ENCODE measurements at places on chromosomes 3 and 15.

- no peak for DNase-seq
Observed at GRCh38 chr3:151999936-152000335, 126.5 kb downstream of the SUCNR1 start.

- DNase-seq: no peak
Observed at GRCh38 chr3:180720012-180720411, 40.7 kb upstream of the CCDC39 start.

DNA sequence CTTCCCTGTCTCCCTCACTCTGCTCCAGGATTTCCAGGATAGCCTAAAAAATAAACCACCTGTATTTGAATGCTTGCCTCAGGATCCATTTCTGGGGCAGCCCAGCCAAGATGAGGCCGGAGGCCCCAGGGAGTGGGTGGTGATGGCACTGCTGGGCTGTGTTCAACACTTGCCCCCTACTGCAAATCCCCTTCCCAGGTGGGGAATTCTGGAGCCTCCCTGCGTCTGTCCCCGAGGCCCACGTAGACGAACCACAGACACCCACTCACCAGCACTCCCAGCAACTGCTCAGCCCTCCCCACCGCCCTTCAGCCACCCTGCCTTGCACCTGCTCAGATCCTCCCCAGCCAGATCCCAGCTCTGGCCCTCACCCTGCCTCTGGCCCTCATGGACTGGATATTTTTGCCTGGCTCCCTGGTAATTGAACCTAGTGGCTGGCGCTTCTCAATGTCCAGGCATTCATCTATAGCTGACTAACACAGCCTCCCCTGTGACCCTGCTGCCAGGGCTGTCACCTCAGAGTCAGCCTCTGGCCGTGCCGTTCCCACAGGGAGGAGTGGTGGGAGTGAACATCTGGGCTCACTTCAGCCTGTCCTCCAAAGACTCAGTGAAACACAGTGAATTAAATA lies 17.1 kb upstream of the EPB42 start:
- DNase-seq: no peak

DNA sequence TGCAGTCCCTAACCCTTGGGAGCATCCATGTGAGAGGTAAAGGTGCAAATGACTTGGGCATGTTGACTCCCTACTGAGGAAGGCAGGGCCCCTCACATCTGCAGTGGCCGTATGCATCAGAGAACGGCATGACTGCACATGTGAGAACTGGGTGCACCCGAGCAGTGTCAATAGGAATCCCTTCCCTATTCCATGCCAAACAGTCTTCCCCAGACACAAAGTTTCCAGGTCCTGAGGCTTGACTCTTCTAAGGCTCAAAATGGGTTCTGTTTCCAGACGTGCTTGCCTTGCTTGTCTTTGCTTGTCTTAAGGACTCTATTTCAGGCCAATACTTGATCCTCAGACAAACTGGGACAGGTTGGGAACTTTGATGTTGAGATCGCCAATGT lies 20.5 kb upstream of the ANPEP start:
- no peak for DNase-seq

DNA sequence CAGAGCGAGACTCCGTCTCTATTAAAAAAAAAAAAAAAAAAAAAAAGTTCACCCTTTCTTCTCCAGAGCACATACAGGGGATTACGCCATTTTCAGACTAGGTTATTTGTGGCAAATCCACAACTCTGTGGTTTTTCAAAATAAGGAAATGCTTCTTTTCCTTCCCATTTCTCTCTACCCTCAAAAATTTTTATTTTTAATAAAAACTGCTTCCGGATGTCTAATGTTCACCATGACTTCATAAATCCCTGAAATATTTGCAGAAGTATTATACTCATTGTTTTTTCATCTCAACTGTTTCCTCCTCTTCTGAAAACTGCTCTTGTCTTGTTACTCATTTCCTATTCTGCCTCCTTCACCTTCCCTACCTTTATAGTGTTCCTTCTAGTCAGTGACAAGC lies 45.0 kb upstream of the SLC12A8 start:
- DNase-seq: no peak

GRCh38 chr3:47645551-47645950 lies 66.9 kb upstream of the CSPG5 start:
- no peak for DNase-seq

DNA sequence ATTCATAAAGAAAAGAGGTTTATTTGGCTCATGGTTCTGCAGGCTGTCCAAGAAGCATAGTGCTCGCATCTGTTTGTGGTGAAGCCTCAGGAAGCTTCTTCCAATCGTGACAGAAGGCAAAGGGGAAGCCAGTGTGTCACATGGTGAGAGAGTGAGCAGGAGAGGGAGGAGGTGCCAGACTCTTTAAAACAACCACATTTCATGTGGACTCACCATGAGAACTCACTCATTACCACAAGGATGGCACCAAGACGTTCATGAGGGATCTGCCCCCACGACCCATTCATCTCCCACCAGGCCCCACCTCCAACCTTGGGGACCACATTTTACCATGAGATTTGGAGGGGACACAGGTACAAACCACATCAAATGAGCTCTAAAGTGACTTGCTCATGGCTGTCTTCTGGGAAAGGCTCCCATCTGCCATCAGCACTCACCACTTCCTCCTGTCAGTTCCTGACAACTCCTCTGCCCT lies 327.3 kb upstream of the TLE3 start:
- DNase-seq: no peak

DNA sequence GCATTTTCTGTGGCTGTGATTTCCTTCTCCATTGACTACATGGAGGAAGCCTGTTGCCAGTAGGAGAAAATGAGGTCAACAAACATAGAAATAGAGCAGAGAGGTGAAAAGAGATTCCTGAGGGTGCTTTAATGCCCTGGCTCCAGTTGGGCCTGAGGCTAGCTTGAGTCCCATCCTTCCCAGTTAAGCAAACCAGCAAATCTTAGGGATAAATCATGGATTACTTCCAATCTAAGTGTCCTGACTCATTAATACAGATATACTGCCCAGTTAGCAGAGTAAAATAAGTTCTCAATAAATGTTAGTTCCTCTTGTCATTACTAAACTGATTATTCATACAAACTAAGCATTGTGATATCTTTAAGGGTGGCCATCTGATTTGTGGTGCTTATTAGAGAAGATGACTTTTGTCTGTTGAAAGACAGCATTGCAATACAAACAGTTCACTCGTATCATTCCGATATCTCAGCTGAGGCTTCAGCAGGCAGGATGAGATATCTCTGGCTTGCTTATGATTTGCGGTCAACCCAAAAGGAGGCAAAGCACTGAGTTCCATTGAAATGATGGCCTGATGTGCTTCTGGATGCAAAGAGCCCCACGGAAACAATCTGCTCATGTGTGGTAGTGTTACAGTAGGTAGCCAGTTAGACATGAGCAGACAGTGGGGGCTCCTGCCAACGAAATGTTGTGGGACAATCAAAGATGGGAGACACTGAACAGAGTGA lies 6.6 kb upstream of the STARD5 start:
- DNase-seq: no peak

GRCh38 chr3:127712461-127712860 lies 39.7 kb downstream of the ABTB1 start:
- DNase-seq: no peak

GRCh38 chr3:45980819-45981218 lies 14.8 kb downstream of the FYCO1 start:
- DNase-seq: no peak

GRCh38 chr3:155026999-155027591 lies 53.0 kb upstream of the MME start:
- DNase-seq: no peak

DNA sequence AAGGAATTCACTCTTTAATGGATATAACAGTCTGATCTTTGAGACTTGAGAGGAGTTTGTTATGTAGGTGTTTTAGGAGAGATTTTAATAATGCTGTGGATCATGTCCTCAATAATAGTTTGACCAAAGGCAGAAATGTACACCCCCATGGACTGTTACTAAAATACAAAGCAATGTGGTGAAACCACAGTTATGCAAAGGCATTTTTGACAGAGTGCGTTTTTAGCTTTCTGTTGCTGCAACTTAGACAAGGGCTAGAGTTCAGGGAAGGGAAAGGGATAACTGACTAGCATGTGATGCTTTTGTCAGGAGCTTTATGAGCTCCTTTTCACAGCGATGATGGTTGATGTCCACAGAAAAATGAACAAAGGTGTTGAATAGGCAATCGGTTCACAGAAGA lies 3.6 kb upstream of the STARD5 start:
- DNase-seq: no peak

GRCh38 chr3:145820170-145820569 lies 340.8 kb downstream of the PLOD2 start:
- DNase-seq: no peak

GRCh38 chr3:52173101-52173500 lies 18.9 kb upstream of the POC1A start:
- DNase-seq: no peak

DNA sequence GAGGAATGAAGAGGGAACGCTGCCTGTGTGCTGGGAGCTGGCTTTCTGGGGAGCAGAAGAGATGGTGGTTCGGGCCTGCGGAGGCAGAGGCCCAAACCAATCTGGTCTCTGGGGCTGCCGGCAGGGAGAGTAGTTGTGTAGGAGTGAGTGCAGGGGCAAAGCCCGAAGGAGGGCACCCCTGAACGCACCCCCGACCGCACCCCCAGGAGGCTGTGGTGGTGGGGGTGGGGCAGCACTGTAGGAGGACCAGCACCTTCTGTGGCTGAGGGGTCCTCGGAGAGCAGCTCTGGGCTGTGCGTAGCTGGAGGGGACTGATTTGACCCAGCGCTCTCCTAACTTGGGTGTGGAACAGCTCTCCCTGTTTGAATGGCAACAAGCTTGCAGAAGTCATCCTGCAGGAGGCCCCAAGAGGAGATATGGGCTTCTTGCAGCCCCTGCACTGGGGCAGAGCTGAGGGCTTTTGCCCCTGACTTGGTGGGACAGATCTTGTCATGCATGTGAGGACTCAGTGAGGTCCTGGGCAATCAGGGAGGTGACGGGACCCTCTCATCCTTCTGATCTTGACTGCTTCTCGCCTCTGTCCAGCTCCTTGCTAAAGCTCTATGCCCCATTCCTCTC lies 26.1 kb downstream of the C15orf39 start:
- DNase-seq: no peak

GRCh38 chr15:33242165-33242564 lies 47.7 kb upstream of the FMN1 start:
- no peak for DNase-seq

DNA sequence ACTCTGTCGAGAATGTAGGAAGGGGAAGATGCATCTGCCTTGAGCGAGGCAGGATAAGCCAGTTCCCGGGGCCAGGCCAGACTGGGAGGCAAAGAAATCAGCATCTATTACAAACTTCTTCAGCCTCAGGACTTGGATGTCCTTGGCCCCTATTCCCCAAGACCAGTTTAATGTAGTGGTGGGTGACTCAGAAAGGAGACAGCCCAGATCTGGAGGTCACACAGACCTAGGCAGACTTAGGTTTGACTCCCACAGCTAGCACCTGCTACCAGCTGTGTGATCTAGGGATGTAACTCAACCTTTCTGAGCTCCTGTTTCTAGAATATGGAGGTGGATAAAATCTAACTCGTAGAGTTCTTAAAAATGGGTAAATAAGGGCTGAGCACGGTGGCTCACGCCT lies 409.5 kb upstream of the PROK2 start:
- no peak for DNase-seq

DNA sequence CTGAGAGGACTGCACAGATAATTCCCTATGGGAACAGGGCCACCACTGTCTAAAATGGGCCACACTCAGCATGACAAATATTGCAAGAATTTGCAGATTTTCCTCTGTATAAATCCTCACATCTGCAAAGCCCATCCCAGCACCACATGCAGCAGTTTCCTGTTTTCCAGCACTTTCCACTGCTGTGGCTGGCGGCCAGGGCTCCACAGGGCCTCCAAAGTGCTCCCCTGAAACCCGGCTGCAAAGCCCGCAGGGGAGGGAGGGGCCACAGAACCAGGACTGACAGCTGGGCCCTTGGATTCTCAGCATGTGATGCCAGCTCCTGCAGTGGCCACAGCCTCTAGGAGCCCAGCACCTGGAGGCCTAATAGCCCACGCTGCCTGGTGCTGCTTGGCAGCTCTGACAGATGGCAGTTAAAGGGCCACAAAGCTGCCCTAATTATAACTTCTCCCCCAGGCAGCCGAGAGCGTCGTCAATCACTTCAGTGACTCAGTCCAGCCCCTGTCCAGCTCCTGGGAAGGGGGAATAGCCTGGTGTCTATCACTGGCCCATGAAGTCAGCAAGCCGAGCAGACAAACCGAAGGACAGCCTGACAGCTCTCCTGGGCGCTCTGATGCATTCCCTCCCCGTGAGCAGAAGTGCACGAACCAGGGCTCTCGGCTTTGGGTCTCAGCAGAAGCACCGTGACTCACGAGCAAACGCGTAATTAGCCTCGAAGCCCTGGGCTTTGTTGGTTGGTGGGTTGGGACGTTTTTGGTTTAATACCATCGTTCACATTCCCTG lies 4.7 kb downstream of the LRRC15 start:
- no peak for DNase-seq

- DNase-seq: no peak
Observed at GRCh38 chr15:98937413-98938104, 70.0 kb downstream of the PGPEP1L start.

DNA sequence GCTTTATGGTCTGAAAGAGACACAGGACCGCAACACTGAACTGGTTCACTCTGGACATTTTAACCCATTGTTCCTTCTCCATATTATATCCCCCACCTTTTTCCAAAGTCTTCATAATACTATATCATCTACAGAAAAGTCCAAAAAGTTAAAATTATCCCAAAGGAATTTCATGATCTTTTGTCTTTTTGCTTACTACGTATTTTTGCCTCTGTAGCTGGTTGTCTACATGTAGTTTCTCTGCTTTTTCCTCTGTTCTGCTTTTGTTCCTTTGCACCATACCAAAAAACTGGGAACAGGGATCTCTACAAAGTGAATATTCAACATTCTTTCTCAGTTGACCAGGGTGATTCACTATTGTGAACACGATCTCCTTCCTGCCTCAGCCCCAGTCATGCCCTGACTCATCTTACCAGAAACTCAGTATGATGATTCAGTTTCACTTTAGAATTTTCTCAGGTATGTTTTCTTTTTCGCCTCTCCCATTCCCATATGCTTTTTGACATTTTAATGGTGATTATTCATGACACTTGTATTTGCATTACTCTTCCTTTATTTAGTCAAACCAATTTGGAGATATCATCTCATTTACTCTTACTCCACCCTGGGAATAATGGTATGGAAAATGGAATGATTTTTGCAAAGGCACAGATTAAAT lies 14.5 kb downstream of the EMC4 start:
- no peak for DNase-seq

- DNase-seq: no peak
Observed at GRCh38 chr15:61057376-61057775, 171.7 kb downstream of the RORA start.

- no peak for DNase-seq
Observed at GRCh38 chr3:155386919-155387318, 93.4 kb upstream of the STRIT1 start.

- DNase-seq: no peak
Observed at GRCh38 chr3:14439501-14440167, 37.2 kb downstream of the SLC6A6 start.

- no peak for DNase-seq
Observed at GRCh38 chr15:68818769-68819494, 1.8 kb downstream of the ANP32A start.

- no peak for DNase-seq
Observed at GRCh38 chr3:128167973-128168674, 14.8 kb downstream of the EEFSEC start.

GRCh38 chr3:4583416-4583815 lies 90.3 kb downstream of the ITPR1 start:
- DNase-seq: no peak

GRCh38 chr15:99365242-99365641 lies 114.0 kb downstream of the LRRC28 start:
- no peak for DNase-seq
